ENCODE measurements at places on chromosomes 2 and 18. TPM values are rescaled to one million over a fixed set of nuclear protein-coding genes. Genes with fewer than 3 reads are reported as not detected.

GRCh38 chr2:72095364-72095763, 52.3 kb downstream of the CYP26B1 start:
- no peak for DNase-seq

DNA sequence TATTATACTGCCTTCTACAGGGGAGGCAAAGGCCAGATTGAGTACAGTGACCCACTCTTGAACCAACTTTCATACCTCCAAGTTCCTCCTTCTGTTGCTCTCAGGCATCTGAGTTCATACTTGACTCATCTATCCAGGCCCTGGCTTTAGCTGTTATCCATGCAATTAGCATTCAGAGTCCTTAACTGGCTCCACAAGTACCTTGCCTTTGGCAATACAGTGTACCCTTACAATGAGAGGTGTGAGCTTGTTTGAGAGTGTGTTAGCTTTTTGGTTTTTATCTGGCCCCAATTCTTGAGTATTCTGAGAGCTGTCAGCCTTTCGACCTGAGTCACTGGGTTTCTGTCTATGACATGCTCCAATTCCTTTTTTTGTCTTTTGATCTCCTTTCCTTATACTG, 60.2 kb downstream of the EHD3 start:
- no peak for DNase-seq

The ANKRD30B gene
- total RNA-seq = not detected

GRCh38 chr18:68275616-68276015, 439.3 kb downstream of the TMX3 start:
- DNase-seq = no peak

DNA sequence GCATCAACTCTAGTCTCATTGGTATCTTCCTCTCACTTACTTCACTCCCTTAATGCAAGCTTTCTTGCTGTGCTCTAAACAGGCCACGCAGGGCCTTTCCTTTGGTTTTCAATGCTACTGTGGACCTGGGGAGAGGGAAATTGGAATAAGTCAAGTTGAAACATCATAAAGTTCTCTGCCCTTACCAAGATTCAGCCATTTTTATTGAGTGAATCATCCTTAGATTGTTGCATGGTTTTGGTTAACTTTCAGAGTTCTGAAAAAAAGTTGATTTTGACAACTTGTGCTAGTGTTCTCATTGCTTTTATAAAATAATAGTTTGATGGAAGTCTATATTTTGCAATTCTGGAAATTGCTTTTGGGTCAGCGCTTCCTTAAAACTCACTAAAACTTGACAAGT, 852.8 kb upstream of the ACVR2A start:
- no peak for DNase-seq

GRCh38 chr2:9021563-9022211, 18.2 kb upstream of the MBOAT2 start:
- DNase-seq = no peak

The TCF23 gene
- total RNA-seq = 0.02 TPM

DNA sequence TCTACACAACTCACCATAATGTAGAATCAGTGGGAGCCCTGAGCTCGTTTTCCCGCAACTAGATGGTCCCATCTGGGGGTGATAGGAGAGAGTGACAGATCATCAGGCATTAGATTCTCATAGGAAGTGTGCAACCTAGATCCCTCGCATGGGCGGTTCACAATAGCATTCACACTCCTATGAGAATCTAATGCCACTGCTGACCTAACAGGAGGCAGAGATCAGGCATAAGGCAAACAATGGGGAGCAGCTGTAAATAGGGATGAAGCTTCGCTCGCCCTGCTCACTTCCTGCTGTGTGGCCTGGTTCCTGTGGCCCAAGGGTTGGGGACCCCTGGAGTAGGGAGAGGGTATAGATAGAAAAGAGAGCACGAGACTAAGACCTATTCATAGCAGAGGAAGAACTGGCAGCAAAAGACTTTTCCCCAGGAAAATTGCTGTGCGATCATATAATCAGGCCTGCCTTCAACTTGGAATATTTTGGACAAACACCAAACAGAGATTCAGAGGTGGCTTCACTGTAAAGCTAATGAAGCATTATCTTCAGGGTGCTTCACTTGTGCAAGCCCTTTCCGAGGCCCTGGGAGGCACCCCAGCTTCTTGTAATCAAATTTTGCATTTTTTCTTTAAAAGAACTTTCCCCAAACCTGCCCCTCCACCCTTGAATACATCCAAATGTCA, 29.0 kb upstream of the ATL2 start:
- no peak for DNase-seq

- no peak for DNase-seq
Observed at GRCh38 chr2:74617122-74617521, 31.0 kb downstream of the M1AP start.

Measured in activated CD4-positive, alpha-beta T cell treated with anti-CD3 and anti-CD28 coated beads for 36 hours (primary cell).